Foreskin keratinocyte (primary cell): ENCODE measurements at places on chromosomes 16 and 17.

- no peak for DNase-seq
Measured at GRCh38 chr17:61322325-61323002, 77.2 kb upstream of the TBX2 start.

DNA sequence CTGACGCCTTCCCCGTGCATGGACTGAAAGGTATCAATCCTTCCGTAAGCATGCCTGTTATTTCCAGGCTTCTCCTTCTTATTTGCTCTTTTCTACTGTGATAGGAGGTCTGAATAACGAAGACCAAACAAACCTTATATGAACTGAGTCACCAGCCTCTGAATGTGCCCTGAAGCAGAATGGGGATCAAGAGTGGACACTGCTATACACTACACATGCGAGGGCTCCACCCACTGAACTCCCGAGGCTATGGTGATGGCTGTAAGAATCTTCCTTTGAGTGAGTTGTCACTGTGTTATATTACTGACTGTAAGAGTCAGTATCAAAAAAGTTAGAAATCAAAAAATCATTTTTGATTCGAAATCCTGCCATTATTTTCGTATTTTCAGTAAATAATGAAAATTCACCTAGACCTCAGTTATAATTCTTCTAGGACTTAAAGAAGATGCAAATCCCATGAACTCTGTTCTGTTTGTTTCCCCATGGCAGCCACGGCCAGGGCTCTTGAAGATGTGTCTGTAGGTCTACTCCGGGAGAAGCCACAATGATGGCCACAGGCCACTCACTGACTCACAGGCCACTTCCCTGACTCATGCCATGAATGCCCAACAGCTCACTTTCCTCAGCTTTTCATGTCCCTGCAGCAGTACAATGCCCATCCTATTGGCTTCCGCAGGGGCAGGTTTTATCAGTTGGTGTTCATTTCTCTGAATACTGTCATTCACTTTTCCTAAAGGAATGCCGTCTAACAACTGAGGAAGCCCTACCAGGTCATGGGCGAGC lies 54.7 kb downstream of the ZZEF1 start:
- DNase-seq, result peak; percentile 3

- DNase-seq, result peak; percentile 40
Measured at GRCh38 chr16:63613701-63614100, 1508.2 kb downstream of the CDH11 start.

GRCh38 chr17:82152556-82153294 lies 54.7 kb upstream of the FASN start:
- no peak for DNase-seq

GRCh38 chr16:75854152-75854551 lies 127.9 kb upstream of the CPHXL start:
- DNase-seq, result peak; percentile 2

DNA sequence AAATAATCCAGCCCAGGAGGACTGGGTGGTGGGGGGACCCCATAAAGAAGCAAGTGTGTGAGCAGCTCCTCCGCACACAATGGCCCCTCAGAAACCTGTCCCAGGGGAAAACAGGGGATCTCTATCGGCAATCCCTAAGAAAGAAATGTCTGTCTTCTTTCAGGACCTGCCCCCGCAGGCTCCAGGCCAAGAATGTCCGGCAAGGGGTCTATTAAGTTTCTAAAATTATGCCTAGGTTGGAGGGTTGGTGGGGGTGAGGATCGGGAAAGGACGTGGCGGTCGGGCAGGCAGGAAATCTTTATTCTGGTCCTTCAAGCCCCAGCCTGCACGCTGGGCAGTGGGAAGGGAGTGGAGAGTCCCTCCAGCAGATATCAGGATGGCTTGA lies 23.4 kb upstream of the LITAF start:
- DNase-seq, result no peak

GRCh38 chr17:73227944-73228343 lies 33.7 kb downstream of the CPSF4L start:
- DNase-seq, result no peak

- DNase-seq, result no peak
Measured at GRCh38 chr17:17624741-17625140, 33.2 kb upstream of the PEMT start.
